ENCODE measurements at places on chromosomes 4 and X. TPM values are rescaled to one million over a fixed set of nuclear protein-coding genes. Genes with fewer than 3 reads are reported as not detected.

EFNB1 gene
- total RNA-seq: 3.5 TPM

FREM3 gene
- total RNA-seq: not detected

BMP3 gene
- total RNA-seq: 0.46 TPM

SASH3 gene
- total RNA-seq: 240 TPM

AWAT2 gene
- not detected for total RNA-seq

Data from B cell (primary cell).